ENCODE measurements at places on chromosomes 2 and 18. TPM values are rescaled to one million over a fixed set of nuclear protein-coding genes. Genes with fewer than 3 reads are reported as not detected.

Gene SLC19A3
- total RNA-seq, result 0.59 TPM

Gene RGPD4
- not detected for total RNA-seq

Gene ABCG8
- total RNA-seq, result not detected

Gene ATP6V1B1
- 4.4 TPM for total RNA-seq

Gene ANKRD62
- total RNA-seq, result not detected

Gene INHBB
- total RNA-seq, result not detected

Gene CYS1
- total RNA-seq, result 0.30 TPM

Gene LIMS3
- 1.2 TPM for total RNA-seq

Gene SAG
- not detected for total RNA-seq

Gene SIX2
- under 0.01 TPM for total RNA-seq

Gene COBLL1
- 0.67 TPM for total RNA-seq

Gene MRO
- 0.30 TPM for total RNA-seq

Gene SLC4A1AP
- total RNA-seq, result 22.4 TPM

Gene SULT6B1
- total RNA-seq, result not detected

Gene UGT1A10
- not detected for total RNA-seq
